ENCODE measurements at places on chromosomes 2 and 18.

- DNase-seq = peak; percentile 79
Measured at GRCh38 chr2:263774-264492, at the start of gene SH3YL1. SH3YL1 (minus strand) TSS chr2:264032; CDS start chr2:263984, 48 bp downstream.

DNA sequence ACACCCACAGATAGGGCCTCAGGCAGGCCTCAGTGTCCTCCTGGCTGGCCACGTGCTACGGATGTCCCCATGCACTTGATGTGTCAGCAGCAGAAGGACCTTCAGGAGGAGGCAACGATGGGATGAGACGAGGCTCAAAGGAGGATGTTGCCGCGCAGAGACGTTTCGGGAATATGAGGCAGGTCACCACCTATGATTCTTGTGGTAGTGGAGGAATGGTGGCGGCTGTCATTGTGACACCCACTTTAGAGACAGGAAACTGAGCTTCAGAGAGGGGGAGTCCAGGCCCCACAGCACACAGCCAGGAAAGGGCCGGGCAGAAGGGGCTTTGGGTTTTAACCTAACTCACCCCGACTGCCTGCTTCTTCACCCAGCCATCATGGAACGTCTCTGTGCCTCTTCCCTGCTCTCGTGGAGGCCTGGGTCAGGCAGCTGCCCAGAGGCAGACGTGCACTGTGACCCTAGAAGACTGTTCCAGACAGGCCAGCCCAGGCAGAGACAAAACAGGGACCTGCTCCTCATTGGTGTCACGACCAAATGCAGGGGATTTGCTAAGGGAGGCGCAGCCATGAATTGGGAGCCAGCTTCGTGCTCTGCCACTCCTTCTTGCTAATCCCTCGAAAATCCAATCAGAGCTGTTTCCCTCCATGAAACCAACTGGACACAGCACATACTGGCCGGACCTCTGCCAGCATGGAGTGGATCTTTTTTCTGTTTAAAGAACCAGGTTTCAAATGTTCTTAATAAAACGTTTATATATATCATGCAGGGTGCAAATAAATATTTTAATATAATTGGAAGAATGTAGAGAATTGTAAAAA, 169.2 kb downstream of the ASB1 start:
- DNase-seq = no peak

DNA sequence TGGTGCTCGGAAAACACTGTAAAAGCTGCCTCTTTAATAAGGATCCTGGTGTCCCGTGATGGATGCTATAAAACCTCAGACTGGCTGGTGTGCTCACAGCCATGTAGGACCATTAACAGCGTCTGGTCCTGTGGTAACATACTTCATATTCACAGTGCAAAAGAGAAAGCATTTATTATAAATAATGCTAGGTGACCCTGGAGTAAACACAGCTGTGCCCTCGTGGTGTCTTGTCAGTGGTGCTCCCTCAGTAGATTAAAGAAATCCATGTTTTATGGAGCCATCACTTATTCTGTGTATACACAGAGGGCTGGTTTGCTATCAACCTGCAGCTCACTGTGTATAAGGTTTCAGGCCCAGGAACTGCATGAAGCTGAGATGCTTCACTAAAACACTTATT, 106.9 kb downstream of the CDK15 start:
- DNase-seq = no peak

DNA sequence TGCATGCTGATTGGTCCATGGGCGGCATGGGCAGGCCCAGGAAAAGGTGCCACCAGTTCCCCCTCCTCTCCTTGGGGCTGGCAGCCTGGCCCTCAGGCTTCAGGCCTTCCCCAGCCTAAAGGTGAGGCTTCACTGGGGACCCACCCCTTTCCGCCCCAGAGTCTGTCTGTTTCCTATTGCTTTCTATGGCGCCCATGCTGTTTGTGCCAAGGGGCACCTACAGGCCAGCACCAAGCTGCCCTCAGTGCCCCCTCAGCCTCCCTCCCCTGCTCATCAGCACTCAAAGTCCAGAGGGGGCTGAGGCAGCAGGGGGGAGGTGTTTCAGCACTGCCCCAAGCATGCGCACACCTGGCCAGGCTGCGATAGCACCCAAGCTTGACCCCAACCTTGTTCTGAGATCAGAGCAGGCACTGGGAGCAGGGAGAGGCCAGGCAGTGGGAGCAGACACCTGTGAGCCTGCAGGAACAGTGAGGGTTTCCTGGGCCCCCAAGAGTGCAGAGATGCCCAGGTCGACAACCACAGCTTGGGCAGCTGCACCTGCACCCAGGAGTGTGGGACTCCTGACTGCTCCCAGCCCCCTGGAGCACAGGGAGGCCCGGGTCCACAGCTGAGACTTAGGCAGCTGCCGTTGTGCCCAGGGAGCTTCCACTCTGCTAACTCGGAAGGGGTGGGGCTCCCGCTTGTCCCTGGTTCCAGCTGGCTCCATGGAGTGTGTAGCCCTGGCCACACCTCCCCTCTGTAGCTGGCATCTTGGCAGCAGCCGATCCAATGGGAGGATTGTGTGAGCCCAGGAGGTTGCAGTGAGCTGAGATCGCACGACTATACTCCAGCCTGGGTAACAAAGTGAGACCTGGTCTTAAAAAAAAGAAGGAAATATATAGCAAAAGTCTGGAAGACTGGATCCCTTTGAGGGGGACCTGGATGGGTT, 69.1 kb downstream of the NCAPH start:
- DNase-seq = peak; percentile 55

DNA sequence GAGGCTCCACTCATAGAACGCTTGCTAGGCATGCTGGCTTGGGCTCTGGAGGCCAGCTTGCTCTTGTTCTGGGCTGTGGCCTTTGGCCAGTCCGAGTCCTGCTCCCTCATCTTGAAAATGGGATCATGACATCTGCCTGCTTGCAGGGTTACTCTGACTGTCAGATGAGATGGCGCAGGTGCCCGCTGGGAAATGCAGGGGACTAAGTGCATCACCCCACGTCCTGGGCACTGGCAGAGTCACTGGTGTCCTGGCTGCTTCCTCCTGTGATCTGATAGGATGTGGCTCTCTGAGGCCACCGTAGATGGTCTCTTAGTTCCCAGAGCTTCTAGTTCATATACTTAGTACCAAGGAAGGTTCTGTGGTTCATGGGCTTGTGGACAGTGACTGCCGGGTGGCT, 18.5 kb downstream of the LDLRAD4 start:
- DNase-seq = peak; percentile 47

All from activated CD8-positive, alpha-beta memory T cell treated with anti-CD3 and anti-CD28 coated beads for 24 hours (primary cell).